Stimulated activated CD4-positive, alpha-beta T cell treated with anti-CD3 and anti-CD28 coated beads, Interleukin-1b, Interleukin-23, amount 100 ng/mL, for 4 hours (primary cell): ENCODE measurements at places on chromosomes 4 and X.

DNA sequence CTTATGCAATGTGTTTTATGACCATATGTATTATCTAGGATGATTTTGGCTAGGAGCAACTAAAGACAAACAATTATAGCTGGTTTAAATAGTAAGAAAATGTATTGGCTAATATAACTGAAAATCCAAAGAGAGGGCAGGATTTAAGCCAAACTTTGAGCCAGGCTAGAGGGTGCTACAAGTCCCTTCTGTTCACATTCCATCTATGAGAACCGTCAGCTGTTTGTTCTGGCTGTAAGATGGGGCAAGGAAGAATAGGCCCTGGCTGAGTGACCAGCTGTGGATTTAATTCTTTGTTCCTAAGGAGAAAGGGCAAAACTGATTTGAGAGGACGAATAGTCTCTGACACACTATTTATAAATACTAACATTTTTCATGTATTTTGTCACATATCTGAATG, 79.2 kb upstream of the UGT8 start:
- DNase-seq: no peak

- no peak for DNase-seq
These were observed 15.7 kb upstream of the MSX1 start for GRCh38 chr4:4843635-4844291.

- DNase-seq: no peak
These were observed 8.9 kb downstream of the XAGE1A start for GRCh38 chrX:52504551-52504950.

DNA sequence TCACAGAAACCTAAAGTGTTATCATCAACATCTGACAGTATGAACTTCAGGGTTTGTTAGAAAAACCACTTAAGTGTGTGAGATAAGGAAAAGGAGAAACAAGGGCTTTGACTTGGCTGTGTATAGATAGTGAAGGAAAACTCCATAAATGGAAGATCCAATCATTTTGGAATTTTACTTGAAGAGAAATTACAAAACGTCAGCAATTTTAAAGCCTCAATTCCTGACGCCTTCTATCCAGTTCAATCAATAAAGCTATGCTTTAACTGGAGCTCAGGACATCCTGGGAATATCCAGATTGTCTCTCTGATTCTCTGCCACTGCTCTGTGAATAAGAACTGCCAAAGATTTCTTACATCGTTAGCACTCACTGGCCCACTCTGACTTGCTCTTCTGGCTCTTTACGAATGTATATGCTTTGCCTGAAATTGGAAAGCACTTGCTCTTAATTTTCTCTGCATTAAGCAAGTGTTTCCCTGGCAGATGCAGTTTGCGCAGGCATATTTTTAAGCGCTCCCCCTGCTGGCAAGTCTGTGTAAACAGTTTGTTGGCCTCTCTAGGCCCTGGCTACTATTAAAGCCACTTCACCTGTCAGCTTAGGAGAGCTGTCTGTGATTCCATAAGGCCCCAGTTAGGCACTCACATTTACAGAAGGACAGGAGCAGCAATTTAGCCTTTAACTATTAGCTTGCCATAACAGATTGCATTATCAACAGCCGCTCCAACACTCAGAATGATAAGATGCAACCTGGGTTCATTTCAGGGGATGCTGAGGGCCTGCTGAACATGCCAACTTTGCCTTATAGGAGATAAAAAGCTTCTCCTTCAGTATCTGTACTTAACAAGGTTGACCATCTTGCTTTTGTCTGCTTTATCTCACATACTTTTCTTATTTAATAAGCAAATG, 251.4 kb upstream of the DDX53 start:
- no peak for DNase-seq
